Common myeloid progenitor, CD34-positive (primary cell): ENCODE measurements at places on chromosomes 4 and X.

DNA sequence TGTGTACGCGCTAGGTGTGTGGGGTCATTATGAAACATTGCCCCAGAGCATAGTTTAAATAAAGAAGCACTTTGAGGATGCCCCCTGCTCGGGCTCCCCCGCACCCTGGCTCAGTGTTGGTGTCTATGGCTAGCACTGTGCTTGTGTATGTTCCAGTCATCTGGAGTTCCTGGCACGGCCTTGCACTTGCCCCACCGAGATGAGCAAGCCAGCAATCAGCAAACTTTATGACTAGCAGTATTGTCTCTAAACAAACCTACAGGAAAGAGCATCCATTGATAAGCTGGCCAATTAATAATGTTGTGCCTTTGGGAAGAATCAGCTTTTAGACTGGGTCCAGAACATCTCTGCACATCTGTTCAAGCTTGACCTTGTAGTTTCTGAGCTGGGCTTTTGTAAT lies 707 bp upstream of the SHROOM4 start:
- no peak for DNase-seq

GRCh38 chr4:23374259-23374658 lies 515.6 kb downstream of the PPARGC1A start:
- DNase-seq = no peak

DNA sequence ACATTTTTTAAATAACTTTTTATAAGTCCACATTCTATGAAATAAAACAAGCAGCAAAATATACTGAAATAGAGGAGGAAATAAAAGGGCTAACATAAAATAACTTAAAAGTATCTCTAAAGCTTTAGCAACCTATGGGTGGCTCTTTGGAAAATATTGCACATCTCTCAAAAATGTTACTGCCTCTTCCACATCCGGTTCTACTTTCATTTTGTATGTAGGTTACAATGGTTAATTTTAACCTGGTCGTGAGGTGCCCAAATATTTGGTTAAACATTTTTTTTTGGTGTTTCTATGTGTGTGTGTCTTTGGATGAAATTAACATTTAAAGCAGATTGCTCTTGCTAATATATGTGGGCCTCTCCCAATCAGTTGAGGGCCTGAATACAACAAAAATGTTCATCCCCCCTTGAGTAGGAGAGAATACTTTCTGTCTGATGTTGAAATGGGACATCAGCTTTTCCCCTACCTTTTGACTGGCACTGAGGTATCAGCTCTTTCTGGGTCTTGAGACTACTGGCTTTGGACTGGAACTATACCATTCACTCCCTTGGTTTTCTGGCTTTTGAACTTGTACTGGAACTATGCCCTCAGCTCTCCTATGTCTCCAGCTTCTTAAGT lies 353.0 kb downstream of the ADAM29 start:
- no peak for DNase-seq

DNA sequence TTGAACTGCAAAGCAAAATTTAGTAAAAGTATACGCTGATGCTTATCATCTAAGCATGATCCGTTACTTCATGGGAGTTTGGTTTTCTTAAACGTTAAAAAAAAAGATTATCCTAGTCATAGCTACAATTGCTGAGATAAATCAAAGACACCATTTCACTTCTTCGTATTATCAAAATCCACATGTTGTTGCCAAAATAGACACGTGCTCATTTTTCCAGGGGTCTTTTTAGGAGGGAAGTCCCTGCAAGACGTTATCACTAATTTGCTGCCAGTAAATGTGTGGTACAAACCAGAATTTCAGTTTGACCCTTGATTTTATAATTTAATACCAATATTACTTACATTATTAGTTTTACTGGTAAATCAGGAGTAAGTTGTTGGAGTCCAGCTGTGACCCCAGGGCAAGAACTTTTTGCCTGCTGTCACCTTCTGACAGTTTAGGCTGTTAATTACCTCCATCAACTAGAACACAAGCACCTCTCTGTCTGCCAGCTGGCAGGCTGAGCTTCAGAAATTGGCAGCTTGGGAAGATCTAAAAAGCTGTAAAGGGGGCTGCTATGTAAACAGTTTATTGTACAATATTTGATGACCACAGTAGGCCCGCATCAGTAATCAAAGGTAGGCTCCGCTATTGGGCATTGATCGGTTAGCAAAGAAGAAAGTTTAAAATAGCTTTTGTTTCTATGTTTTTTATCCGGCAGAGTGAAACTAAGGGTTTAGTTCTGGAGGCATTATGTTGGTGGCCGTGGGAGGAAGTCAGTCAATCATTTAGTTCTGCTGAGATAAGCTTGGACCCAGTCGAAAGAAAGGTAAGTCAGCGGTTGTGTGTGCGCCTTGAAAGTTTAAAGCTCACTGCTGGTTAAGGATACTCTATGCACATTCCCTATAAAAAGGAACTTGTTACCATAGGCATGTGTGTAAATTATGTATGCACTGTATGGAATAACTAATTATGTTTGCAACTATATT lies 196.4 kb downstream of the FBXO8 start:
- peak; percentile 24 for DNase-seq

DNA sequence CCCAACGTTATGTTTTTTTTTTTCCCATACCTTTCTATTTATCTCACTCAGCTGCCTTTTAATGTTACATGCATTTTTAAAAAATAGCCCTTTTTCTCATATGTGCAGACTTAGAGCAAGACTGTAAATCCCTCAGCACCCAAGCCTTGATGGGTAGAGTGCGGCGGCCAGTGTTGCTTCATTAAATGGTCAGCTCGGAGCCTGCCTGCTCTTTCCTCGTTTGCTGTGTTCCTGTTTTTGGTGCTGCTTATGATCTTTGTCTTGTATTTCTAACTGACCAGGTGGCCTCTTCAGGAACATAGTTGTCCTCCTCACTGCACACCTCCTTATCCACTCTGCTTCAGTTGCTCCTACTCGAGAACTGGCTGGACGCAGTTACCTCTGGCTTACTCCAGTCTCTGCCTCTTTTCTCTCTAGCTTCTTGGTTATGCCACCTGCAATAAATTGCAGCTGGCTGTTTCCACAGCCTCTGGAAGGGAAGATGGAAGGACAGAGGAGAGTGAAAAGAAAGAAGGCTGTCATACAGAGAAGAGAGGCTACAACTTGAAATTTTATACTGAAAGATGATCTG lies 10.7 kb downstream of the RBPJ start:
- no peak for DNase-seq

DNA sequence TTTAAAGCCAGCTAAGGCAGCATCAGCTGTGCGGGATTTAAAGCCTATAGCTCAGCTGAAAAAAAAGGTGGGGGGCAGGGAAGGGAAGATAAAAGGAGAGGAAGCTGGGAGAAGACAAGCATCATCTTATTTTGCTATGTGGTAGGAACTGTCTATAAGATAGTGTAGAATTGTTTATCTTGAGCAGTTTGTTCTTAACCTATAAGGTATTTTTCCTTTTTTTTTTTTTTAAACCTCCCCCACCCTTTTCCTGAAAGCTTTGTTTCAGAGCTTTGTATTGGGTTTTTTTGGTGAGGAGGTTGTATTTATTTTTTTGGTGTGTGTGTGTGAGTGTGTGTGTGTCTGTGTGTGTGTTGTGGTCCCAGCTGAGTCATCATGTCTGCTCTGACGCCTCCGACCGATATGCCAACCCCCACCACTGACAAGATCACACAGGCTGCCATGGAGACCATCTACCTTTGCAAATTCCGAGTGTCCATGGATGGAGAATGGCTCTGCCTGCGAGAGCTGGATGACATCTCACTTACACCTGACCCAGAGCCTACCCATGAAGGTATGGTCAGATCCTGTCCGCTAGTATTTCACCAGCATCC lies 531 bp downstream of the RUFY3 start:
- no peak for DNase-seq

GRCh38 chrX:124910611-124911010 lies 409.1 kb upstream of the TEX13C start:
- DNase-seq = no peak

GRCh38 chrX:72312311-72312940 lies 6.7 kb upstream of the CITED1 start:
- DNase-seq = no peak

GRCh38 chr4:66688674-66689073 lies 856.6 kb downstream of the CENPC start:
- DNase-seq = no peak

GRCh38 chr4:24105327-24106038 lies 215.6 kb upstream of the PPARGC1A start:
- no peak for DNase-seq

DNA sequence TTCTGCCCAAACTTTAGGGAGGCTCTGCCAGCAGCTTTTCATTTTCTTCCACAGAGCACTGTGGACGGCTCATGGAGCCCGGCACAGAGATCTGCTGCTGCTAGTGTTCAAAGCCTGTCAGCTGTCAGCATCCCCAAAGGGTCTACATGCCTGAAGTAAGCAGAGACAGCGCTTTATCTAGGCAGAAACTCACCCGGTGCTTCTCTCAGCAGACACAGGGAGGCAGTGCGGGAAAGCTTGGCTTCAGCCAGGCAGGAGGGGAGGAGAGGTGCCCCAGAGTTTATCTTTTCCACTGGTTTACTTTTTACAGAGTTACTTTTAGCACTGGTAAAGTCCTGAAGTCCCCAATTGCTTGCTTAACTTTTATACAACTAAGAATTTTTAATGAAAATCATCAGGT lies 339.3 kb downstream of the NKX6-1 start:
- DNase-seq = no peak

DNA sequence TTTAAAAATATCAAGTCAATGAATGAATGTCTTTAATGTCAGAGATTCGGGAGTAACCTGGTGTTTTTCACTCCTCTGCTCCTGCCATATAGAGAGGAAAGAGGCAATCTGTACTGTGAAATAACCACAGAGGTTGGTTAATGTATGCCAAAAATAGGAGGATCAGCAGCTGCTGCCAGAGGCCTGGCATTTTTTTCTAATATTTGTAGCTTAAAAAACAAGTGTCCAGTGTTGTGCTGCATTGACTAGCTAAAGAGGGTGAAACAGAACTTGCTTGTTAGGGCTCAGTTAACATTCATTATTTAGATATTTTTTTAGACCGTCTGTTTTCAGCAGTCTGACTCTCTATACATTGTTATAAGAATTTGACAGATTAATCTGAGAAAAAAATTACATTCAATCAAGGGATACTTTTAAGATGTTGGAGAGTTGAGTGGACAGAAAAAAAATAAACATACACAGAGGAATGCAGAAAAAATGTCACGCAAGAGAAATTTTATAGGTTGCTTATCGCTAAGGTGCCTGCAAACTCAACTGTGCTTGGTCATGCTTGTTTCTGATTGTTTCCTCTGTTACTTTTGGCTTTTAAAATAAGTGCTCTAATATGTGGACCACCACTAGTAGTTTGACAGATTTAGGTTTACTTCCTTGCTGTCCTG lies 392.3 kb upstream of the GALNT7 start:
- no peak for DNase-seq

DNA sequence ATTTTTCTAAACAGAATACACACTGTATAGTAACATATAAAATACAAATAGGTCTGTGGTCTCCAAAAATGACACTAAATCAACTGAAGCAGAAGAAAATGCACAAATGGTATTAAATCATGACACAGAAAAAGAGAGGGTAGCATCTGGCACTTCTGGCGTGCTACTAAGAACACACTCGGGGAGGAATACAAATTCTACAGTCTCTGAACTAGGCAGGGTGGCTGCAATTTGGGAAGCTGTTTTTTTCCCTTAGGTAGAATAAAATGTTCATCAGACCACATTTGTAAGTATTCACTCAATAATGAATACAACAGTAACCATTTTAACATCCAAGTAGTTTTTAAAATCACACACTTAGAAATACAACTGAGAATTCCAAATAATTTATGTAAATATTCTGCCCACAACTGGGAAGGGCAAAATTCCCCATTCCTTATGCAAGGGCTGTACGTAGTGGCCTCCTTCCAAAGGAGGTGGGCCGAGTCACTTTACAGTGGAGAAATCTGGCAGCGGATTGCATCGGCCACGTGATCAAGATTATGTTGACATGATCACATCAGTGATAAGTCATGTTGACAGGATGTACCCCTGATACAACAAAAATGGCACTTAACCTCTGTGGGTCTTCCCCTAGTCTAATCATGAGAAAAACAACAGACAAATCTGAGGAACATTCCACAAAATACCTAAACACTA lies 101.1 kb downstream of the TSPAN5 start:
- no peak for DNase-seq

- no peak for DNase-seq
Measured at GRCh38 chrX:50618788-50619558, 148.3 kb upstream of the DGKK start.

DNA sequence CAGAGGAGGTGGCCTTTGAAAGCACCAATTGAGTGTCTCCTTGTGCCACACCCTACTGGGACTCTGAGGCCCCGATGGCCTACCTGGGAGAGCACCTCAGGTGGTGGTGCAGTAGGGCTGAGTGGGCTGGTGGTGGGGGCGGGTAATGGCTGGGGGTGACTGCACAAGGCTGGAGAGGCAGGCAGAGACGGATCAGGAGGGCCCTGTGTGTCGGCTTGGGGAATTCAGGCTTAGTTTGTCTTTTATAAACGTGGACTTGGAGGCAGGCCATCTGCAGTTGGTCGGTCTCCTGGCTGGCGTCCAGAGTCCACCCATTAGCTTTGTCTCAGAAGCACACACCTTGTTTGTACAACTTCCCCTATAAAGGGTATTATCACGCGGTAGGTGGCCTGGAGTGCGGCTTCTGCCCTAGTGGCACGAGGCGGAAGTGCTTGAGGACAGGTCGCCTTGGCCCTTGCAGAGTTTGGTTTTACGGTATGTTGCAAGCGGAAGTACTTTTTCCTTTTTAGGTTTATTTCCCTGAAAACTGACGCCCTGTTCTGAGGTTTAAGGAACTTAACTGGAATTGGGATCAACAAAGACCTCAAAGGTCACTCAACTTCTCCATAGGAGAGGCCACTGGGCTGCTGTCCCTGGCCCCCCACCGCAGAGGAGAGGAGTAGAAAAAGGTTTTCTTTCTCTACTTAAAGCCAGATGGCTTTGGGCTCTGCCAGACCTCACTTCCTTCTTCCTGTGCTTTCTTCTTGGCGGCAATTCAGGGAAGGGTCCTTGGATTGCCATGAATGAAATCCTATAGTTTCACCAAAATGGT lies 8.0 kb downstream of the TBC1D14 start:
- DNase-seq = peak; percentile 91

GRCh38 chrX:129781680-129782495 lies 2.1 kb downstream of the SASH3 start:
- no peak for DNase-seq

DNA sequence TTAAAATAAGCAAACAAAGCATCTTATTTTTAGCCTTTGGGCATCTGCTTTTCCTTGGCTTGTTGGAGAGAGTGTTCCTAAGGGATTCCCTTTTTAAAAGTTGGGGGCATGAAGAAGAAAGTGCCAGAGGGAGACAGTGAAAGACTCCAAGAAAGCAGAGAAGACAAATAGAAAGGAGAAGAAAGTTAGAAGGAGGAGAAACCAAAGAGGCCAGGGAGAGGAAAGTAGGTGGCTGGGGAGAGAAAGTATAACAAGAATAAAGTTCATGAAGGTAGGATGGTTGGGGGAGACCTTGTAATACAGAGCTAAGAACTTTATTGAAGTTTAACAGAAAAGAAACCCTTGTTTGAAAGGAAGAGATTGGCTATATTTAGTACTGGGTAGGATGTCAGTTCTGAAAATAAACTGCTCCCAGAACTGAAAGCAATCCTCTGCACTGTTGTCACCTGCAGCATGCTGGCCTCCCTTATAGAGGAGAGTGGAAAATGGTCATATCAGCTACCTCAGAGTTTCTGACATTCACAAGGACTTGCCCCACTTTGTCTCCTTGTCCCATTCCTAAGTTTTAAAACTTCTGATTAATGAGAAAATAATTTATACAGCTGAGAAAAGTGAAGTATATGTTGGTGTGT lies 125.3 kb upstream of the VAMP7 start:
- DNase-seq = no peak

- DNase-seq = peak; percentile 41
Measured at GRCh38 chr4:124710015-124710741, 2.4 kb downstream of the ANKRD50 start.

- DNase-seq = no peak
Measured at GRCh38 chr4:75514949-75515612, 808 bp downstream of the THAP6 start.
